PC-3 (cell line): ENCODE measurements at places on chromosomes 2 and 18.

- DNase-seq, result no peak
Measured at GRCh38 chr18:79509536-79509930, 113.8 kb downstream of the NFATC1 start.

- peak; percentile 91 for DNase-seq
Measured at GRCh38 chr2:120287183-120288015, 34.7 kb downstream of the RALB start.

GRCh38 chr2:40274270-40274669 lies 177.6 kb downstream of the SLC8A1 start:
- DNase-seq, result no peak

DNA sequence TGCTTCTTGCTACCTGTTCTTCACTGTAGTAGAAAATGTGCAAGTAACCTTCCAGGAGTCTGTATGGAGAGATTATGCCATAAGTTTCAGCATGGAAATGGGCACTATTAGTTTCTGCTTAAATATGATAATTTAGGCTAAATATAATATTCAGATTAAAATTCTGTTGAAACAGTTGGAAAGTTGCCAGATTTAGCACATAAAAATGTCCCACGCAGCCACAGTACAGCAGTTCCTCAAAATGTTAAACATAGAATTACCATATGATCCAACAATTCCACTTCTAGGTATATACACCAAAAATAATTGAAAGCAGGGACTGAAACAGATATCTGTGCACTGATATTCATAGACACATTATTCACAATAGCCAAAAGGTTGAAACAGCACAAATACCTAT lies 121.2 kb downstream of the NRP2 start:
- no peak for DNase-seq

- DNase-seq, result no peak
Measured at GRCh38 chr2:24652265-24653182, 140.7 kb downstream of the PTRHD1 start.

- DNase-seq, result no peak
Measured at GRCh38 chr2:23597687-23598086, 212.7 kb downstream of the KLHL29 start.

DNA sequence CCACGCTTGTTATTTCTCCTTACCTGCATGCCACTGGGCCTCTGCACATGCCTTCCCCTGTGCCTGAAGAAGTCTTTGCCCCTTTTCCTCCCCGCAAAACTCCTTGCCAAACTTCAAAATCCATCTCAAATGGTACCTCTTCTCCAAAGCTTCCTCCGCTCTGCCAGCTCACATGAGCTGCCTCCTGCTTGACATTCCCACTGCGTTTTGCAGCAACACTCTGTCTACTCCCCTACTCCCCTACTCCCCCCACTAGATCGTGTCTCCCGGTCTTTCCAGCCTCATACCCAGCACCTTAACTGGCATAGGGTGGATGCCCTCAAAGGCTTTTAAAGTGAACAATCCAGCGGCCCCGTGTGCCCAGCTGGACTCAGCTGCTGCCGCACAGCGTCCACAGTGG lies 65.8 kb downstream of the TNS1 start:
- DNase-seq, result no peak

DNA sequence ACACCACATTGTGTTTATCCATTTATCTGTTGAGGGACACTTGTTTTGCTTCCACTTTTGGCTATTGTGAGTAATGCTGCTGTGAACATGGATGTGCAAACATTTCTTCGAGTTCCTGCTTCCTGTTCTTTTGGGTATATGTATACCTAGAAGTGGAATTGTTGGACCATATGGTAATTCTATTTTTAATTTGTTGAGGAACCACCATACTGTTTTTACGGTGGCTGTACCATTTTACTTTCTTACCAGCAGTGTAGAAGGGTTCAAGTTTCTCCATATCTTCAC lies 23.1 kb downstream of the ANXA4 start:
- DNase-seq, result peak; percentile 14

- no peak for DNase-seq
Measured at GRCh38 chr18:11885278-11885947, 22.7 kb downstream of the MPPE1 start.

- no peak for DNase-seq
Measured at GRCh38 chr2:202911203-202911511, 316 bp downstream of the WDR12 start.

GRCh38 chr2:37230581-37230980 lies 815 bp downstream of the CEBPZ start:
- DNase-seq, result peak; percentile 26

DNA sequence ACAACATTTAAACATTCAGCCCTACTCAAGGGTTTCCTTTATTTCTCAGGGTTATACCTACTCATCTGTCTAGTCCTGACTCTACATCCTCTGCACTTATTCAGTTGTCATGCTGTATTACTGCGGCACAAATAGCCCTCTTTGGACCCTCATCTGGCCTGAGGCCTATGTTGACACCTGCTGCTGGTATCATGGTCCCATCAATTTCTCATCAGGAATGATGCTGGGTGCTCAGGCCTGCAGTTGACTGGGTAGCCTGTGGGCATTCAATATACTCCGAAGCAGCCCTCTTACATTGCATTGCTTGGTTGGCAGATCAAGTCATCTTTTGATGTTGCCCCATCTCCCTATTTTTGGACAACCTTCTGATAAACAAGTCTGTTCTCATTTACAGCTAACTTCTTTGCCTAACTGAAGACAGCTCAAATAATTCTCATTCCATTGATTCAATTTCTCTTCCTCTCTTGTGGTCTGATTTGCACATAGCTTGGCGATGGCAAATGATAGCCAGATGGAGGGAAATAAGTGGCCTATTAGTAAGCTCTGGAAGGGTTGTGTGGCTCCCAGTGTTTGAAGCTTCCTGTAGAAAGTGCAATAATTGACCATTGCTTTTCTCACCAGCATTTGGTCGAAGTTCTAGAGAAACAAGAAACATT lies 19.1 kb upstream of the MC4R start:
- no peak for DNase-seq

DNA sequence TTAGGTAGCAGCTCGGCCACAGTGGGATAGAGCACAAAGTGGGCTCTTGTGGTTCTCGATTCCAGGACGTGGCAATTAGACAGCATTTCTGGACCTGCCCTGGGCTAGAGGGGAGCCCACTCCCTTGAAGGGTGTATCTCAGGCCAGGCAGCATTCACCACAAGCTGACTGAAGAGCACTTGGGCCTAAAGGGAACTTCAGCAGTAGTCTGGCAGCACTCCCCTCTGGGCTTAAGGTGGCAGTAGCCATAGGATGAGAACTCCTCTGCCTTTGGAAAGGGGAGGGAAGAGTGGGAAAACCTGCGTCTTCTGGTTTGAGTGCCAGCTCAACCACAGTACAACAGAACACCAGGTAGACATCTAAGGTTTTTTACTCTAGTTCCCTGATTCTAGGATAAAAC lies 28.1 kb upstream of the EML6 start:
- no peak for DNase-seq
